ENCODE measurements at places on chromosomes 3 and 15.

GRCh38 chr15:66651198-66651597 is 50.8 kb upstream of the SMAD6 start:
- no peak for DNase-seq

DNA sequence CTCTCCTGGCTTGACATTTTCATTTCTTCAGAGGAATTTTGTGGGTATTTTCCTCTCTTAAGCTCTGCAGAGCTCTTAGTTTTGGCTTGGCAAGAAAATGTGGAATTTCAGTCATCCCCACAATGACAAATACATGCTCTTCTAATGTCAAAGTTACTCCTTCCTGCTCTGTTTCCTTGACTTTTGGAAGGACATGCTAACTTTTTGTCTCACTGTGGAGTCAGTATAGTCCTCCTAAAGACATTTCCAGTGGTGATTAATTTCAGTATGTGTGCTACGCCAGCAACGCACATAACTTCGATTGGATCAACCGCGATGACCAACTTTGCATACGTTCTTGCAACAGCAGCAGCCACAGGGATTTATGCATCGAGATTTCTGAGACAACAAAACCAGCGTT is 13.3 kb downstream of the EBLN2 start:
- no peak for DNase-seq

GRCh38 chr3:30577788-30578187 is 28.6 kb upstream of the TGFBR2 start:
- DNase-seq, result no peak

GRCh38 chr3:172653004-172653572 is 57.8 kb downstream of the NCEH1 start:
- DNase-seq, result no peak

Measured in T-helper 9 cell (primary cell).